Occipital lobe (tissue), 3 donors: ENCODE measurements at places on chromosomes 6 and 20.

GRCh38 chr6:140401761-140402160, 1027.3 kb upstream of the CITED2 start:
- no peak for DNase-seq

GRCh38 chr20:34037121-34037520, 43.4 kb downstream of the RALY start:
- DNase-seq = no peak

- DNase-seq = no peak
Measured at GRCh38 chr20:59631751-59632540, 27.6 kb downstream of the PHACTR3 start.

DNA sequence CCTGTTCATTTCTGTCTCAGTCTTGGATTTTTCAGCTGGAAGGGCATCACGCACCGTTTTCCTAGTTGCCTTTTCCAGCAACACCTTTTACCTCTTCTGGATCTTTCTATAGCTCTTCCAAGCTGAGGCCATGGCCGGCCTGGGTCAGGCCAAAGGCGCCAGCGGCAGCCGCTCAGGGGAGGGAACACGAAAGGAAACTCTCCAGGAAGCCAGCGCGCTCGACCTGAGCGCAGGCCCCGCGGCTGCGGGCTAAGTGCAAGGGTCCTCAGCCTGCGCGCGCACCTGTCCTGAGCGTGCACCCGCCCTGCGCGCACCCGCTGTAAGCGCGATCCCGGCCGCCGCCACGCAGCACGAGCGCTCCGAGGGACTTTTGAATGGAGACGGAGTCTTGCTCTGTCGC, 43.8 kb upstream of the TMEM181 start:
- no peak for DNase-seq

DNA sequence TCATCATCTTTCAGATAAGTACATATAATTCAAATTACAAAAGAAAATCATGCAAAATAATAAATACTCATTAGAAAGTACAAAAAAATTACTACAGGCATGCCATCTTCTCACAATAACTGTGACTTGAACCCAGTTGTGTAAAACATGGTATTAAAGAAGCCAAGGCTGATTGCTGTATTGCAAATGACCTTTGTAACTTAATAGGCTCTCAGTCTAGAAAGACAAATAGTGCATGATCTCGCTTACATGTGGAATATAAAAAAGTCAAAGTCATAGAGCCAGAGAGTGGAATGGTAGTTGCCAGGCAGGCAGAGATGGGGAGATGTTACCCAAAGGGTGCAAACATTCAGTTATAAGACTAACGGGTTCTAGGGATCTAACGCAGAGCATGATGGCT, 626.1 kb downstream of the COL12A1 start:
- no peak for DNase-seq

DNA sequence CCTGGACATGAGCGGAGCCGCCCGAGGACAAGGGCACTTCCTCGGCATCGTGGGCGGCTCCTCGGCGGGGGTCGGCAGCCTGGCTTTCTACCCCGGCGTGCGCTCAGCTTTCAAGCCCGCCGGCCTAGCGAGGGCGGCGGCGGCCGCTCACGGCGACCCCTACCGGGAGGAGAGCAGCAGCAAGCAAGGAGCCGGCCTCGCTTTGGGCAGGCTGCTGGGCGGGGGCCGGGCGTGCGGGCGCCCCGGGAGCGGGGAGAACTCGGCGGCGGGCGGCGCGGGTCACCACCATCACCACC, 6.7 kb downstream of the PRDM13 start:
- no peak for DNase-seq

DNA sequence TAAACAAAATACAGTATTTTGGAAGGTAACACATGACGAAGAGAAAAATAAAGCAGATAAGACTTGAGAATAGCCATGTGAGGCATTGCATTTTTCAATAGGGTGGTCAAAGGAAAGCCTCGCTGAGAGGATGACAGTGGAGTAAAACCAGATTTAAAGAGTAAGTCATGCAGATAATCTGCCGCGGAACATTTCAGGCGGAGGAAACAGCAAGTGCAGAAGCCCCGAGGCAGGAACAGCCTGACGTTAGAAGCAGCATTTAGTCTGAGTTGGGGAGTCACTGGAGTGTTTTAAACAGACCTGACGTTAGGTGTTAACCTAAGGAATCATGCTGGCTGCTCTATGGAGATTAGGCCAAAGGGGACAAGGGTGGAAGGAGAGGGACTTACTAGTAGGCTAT, 65.0 kb upstream of the VSTM2L start:
- DNase-seq = no peak

GRCh38 chr6:97666889-97667288, 383.9 kb upstream of the MMS22L start:
- DNase-seq = no peak
